Brain pericyte (primary cell): ENCODE measurements at places on chromosomes 11 and 22.

DNA sequence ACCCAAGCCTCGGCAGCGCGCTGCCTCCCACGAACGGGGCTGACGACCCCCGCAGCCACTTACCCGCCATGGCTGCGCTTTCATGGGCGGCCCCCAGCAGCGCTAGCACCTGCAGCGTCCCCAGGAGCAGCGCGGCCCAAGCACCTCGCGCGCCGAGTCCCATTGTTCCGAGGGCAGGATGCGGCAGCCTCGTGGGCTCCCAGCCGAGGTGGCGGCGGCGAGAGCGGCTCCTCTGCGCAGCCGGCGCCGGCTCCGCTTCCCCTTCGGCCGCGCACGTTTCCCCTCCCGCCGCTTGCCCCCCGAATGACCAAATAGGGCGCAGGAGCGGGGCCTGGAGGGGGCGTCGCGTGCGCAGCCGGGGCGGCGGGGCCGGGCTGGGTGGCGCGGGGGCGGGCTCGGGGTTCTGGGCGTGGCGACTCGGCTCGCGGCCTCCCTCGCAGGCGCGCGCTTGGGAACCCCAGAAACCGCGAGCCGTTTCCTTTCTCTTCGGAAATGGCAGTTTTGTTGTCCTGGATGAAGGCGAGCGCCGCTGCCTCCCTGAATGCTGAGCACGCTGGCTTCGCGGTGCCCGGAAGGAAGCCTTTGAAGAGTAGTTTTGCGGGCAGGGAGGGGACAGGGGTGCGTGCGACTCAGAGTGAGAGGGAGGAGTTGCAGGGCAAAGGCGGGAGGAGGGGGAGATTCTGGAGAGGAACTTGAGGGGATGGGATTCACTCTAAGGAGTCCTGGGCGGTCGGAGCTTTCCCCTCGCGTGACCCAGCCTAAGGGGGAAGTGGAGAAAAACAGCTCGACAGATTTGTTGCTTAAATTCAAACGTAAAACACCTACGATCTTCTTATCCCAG is at the start of gene TMEM123:
TSS of gene TMEM123 (minus strand) at position 305 of the 841 bp plus-strand sequence. CDS start at position 163, 142 bp downstream.
- no peak for DNase-seq

- peak; percentile 55 for DNase-seq
Observed at GRCh38 chr11:67356864-67357561, 3.7 kb upstream of the POLD4 start.

- no peak for DNase-seq
Observed at GRCh38 chr11:2830030-2830812, 55.4 kb downstream of the CDKN1C start.

- no peak for DNase-seq
Observed at GRCh38 chr11:74650498-74650897, 58.1 kb downstream of the POLD3 start.

DNA sequence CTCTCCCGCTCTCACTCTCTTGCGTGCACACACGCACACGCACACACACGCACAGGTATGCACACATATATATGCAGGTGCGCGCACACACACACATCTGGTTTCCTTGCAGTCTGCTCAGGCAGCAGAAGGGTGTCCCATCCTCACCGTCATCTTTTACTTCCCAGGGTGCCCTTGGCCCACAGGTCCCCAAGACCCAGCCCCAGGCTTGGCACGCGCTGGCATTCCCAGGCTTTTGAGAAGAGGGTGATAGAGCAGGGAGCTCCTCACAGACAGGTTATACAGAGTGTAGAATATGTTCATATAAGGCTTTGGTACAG is 52.0 kb upstream of the SPATA19 start:
- DNase-seq, result no peak

GRCh38 chr11:46361283-46362155 is 14.3 kb downstream of the DGKZ start:
- no peak for DNase-seq

GRCh38 chr11:7892059-7892699 is 38.9 kb downstream of the OR10A6 start:
- no peak for DNase-seq

GRCh38 chr11:58497951-58498350 is 10.0 kb downstream of the OR5B21 start:
- DNase-seq, result no peak

DNA sequence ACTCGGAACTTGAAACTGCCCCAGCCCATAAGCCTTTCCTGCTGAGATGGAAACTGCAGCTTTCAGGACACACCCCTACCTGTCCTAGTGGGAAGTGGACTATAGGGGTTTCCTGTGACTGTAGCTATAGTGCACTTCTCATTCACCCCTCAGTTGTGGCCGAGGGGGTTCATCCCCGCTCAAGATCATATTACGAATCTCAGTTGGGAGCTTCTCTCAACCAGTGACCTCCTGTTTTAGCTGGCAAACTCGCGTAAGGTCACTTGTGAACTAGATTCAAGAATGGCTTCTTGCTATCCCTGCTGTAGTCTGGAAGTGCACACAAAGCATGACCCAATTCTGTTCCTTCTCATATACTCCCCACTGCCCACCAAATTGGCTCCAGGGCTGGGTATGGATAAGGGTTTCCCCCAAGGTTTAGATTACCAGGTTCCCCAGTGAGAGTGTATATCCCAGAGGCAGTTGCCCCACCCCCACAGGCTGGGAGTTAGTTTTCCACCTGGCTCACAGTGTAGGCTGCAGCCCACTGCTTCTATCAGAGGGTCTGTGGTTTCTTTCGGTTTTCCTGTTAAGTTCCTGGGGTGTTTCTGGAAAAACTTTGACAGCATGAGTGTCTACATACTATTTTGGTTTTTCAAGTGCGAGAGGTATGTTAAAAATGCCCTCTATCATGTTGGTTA is 812.9 kb downstream of the JRKL start:
- DNase-seq, result no peak

- DNase-seq, result no peak
Observed at GRCh38 chr11:2465202-2466068, 20.6 kb downstream of the KCNQ1 start.
